DMS 273 treated with DMSO at 0.1 percent for 48 hours (cell line): ENCODE measurements at places on chromosomes 4 and X.

DNA sequence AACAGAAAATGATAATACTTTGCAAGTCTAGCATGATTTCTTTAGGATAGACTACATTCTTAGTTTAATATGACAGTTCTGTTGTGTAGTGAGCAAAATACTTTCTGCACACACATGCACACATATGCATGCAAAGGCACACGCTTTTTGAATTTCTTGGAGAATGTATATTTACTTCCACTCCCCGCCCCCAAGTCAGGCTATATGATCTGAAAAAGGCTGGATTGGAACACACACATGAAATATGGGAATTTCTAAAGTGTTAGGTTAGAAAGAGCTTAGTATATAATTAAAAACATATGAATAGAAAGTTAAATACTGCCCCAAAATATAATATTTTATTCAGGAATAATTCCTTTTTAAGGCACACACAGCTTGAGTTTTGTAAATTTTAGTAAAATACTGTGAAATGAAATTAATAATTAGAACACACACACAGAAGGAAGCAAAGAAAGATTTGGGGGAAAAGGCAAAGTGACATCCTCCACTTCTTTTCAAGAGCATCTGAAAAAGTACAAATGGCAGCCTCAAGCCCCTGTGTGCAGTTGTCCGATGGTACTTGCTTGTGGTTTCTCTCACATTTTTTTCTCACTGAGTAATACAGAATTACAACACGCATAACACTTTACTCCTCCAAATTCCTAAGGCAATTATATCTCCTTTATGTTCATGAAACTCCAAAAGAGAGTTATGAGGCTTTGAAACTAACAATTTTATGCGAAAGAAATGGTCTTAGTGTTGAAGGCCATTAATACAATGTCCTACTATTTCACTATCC lies 228.9 kb upstream of the ETNPPL start:
- no peak for DNase-seq

DNA sequence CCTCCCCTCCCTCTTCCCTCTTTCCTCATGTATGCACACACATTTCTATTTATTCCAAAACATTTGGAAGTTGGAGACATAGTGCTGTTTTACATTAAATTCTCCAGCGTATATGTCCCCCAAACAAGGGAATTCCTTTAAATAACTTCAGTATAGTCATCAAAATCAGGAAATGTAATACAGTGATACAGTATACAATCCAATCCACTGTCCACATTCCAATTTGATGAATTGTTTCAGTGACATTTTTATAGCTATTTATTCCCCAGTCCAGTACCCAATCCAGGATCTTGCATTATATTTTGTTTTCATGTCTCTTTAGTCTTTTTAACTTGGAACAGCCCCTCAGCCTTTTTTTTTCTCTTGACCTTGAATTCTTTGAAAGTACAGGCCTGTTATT lies 233.0 kb downstream of the DKK2 start:
- DNase-seq: no peak

DNA sequence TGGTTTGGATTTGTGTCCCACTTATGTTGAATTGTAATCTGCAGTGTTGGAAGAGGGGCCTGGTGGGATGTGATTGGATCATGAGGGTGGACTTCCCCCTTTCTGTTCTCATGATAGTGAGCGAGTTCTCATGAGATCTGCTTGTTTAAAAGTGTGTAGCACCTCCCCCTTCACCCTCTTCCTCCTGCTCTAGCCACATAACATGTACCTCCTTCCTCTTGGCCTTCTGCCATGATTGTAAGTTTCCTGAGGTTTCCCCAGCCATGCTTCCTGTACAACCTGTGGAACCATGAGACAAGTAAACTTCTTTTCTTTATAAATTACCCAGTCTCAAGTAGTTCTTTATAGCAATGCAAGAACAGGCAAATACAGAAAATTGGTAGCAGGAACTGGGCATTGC lies 138.7 kb downstream of the INPP4B start:
- no peak for DNase-seq

DNA sequence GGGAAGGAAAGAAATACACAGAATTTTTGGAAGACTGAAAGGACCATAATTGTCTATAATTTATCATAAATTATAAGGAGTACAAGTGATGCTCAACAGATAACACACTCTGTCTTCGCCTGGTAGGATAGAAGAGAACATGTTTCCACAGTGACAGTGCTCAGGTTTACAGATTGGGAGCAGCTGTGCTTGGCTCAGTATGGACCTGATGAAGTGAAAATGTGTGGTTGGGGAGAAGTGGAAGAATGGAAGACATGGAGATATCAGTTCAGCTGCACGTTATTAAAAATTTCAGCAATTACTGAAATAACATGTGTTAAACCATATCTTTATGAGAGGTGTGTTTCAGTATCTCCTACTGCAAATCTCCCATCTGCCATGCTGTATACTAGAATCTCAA lies 90.6 kb downstream of the TLL1 start:
- DNase-seq: no peak

GRCh38 chr4:64174247-64174882 lies 234.9 kb downstream of the TECRL start:
- no peak for DNase-seq

- DNase-seq: no peak
These were observed 874.0 kb upstream of the EPHA5 start for GRCh38 chr4:66544281-66544680.
